ENCODE measurements at places on chromosomes 5 and 9.
A peak's percentile ranks its signal among the peaks of the same experiment; 100 is the strongest.

DNA sequence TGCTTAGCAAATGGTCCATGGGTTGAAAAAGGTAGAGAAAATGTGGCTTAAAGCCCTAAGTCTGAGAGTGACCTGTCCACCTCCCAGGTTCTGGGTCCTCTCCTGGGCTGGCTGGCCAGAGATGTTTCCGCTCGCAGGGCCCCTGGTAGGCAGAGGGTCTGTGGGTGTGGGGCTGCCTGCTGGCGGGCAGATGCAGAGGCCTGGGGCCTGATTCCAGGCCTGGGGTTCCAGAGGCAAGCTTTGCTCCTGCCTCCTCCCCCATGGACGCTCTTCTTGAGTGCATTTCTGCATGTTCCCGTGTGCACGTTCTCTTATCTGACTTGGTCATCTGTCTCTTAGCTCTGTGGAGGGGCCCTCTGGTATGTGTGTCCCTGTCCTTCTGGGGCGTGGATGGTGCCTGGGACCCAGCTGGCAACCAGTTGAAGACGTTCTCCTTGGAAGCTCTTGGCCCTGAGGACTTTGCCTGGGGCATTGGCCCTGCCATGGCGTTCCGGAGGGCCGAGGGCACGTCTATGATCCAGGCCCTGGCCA is 3.8 kb downstream of the MIGA2 start:
- no peak for DNase-seq

- DNase-seq, result no peak
Observed at GRCh38 chr5:9062873-9063272, 483.0 kb downstream of the SEMA5A start.

- DNase-seq, result no peak
Observed at GRCh38 chr9:14279671-14280070, 34.3 kb downstream of the NFIB start.

DNA sequence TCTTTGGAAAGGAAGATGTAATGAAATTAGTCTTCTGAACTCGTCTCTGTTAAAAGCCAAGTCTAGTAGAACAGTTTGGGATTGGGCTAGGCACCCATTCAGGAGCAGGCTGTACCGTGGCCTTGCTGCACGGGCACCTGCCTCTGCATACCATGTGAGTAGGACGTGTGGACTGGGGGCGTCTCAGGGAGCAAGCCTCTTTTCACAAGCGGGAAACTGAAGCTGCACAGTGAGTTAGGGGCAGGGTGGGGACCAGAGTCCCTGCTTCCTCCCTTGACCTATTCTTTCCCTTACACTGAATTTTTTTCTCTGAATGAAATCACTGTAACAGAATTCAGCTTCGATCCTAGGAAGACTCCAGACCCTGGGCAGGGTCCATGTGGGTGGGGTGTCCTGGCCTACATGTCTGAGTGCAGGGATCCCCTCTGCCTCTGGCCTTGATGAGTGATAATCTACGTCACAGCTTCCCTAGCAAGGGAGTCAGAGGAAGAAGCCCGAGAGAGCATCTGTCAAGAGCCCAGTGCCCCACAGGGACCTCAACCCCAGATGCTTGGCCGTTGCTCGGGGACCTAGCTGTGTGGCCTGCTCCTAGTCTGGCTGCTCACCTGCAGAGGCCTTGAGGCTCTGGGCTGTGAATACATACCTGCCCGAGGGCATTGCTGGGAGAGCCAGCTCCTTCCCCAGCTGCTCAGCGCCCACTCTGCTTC is 15.1 kb downstream of the PHF2 start:
- DNase-seq, result no peak

DNA sequence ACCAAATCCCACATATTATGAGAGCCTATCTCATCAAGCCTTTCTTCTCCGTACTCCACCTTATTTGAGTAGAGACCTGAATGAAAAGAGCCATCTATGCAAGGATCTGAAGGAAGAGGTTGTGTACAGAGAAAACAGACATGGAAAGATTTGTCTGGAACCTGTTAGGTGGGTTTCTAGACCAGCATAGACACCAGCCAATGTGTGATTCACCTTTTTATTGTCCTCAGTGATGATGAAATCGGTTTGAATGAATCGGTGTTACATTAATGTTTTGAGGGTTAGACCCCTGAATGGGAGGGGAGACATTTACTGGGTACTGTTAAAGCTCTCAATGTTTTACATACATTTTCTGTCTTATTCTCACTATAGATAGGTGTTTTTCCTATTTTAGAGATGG is 223.6 kb downstream of the NMUR2 start:
- no peak for DNase-seq

DNA sequence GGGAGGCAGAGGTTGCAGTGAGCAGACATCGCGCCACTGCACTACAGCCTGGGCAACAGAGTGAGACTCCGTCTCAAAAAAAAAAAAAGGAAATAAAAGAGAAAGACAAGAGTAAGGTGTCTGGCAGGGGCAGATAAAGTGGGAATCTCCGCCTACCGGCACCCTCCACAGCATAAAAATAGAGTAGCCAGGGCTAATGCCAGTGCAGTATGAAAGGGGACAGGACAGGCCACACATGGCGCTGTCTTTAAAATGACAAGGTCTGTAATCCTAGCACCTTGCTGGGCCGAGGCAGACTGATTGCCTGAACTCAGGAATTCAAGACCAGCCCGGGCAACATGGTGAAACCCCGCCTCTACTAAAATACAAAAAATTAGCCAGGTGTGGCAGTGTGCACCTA is 7.8 kb downstream of the BICD2 start:
- DNase-seq, result no peak

DNA sequence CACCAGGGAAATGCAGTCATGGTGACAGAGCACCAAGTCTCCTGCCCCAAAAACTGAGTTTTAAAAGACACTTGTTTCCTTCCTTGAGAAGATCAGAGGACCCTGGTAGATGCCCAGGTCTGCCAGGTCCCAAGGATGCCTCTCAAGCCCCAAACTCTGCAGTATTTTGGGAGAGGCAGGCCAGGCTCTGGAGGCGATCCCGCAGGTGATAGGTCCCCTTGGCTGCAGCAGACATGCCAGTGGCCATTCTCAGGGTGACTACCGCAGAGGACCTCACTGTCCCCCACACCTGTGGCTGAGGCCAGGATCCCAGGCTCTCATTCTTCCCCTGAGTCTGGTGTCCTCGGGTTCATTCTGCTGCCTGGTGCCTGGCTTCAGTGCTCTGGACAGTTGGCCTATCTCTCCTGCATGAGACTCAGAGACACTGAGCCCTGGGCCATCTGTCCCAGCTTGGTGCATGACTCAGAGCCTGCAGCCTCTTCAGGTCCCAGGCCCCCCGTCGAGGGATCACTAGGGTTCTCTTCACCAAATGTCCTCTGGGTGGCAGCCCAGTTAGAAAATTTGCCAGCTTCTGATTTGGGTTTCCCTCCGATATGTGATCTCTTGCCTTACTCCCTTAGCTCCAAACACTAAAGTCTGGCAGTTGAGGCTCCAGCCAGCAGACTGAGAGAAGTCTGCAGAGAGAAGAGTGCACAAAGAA is 59.7 kb upstream of the GARNL3 start:
- DNase-seq, result no peak

GRCh38 chr9:93324191-93324834 is 127.2 kb upstream of the FAM120A start:
- DNase-seq, result no peak

GRCh38 chr9:105062222-105062855 is 134.4 kb upstream of the ABCA1 start:
- DNase-seq, result peak; percentile 58

DNA sequence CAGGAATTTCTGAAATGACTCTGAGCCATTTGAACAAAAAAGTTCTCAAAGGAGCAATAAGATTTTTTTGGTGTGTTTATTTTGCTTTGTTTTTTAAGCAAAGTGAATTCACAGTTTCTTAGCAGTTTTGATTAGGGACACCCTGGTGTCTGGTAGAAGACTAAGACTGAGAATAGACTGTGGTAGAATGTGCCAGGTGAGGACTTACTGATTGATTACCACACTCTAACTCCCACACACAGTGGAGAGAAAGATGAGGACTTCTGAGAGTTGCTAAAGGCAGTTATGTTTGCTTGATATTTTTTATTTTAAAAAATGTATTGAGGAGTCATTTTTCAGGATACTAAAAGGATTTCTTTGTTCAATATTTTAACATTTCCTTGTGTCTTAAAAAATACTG is 175.1 kb downstream of the CD180 start:
- no peak for DNase-seq

- DNase-seq, result no peak
Observed at GRCh38 chr9:120452631-120453030, 127.3 kb downstream of the CDK5RAP2 start.

DNA sequence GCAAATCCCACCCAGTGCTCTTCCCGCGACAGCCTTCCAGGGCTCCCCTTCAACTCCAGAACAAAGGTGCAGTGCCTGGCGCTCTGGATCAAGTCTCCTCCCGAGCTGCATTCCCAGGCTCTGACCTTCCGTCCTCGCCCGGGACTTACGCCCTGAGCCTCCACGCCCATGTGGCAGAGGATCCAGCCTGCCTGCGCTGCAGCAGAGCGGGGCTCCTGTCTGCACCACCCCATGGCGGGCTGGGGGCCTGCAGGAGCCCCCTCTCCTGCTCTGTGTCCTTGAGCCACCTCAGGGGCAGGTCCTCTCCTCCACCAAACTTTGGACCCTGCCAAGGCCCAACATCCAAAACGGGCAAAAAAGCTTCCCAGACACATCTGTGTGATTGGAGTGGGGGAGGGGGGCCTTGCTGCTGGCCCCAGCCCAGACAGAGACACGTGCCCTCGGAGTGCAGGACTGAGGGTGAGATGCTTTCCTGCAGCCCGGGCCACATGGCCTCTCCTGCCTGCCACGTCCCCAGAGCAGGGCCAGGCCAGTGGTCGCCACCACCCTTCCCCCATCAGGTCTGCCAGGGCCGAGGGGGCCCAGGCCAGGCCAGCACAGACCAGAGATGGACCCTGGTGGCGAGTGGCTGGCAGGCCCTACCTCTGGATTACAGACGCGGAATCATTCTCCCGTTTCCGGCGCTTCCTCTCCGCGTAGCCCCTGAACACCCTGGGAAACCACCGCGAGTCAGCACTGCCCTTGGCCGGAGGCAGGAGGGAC is 4.4 kb downstream of the NSMF start:
- DNase-seq, result no peak

GRCh38 chr5:114362977-114363761 is 1.3 kb downstream of the KCNN2 start:
- DNase-seq, result peak; percentile 24

GRCh38 chr9:94212091-94212490 is 47.0 kb upstream of the ZNF169 start:
- DNase-seq, result no peak

DNA sequence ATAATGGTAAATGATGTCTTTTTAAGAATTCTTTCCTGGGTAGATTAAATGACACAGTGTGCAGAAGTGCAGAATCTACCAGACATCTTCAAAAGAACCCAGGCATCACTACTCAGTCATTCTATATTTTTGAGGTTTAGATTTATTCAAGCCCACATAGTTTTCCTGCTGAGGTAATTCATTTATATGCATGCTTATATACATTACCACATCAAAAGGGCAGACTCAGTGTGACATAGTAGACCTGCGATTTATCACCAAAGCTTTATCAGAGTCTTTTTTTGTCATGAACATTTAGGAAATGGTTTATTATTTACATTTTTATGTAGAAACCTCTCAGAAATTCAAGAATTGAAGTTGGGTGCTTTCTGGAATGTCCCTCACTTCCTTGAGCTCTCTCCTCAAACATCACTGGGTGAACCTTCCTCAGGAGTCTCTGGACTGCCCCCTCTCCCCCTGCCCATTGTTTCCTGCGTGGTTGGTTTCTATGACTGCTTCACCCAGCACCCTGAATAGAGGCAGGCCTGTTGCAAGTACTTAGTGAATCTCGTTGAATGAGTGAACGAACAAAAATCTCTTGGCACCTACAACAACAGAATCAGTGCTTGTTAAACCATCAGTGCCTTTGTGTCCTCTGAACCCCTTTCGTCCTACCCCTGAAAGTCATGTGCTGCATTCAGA is 42.5 kb downstream of the ADAMTS16 start:
- DNase-seq, result no peak

DNA sequence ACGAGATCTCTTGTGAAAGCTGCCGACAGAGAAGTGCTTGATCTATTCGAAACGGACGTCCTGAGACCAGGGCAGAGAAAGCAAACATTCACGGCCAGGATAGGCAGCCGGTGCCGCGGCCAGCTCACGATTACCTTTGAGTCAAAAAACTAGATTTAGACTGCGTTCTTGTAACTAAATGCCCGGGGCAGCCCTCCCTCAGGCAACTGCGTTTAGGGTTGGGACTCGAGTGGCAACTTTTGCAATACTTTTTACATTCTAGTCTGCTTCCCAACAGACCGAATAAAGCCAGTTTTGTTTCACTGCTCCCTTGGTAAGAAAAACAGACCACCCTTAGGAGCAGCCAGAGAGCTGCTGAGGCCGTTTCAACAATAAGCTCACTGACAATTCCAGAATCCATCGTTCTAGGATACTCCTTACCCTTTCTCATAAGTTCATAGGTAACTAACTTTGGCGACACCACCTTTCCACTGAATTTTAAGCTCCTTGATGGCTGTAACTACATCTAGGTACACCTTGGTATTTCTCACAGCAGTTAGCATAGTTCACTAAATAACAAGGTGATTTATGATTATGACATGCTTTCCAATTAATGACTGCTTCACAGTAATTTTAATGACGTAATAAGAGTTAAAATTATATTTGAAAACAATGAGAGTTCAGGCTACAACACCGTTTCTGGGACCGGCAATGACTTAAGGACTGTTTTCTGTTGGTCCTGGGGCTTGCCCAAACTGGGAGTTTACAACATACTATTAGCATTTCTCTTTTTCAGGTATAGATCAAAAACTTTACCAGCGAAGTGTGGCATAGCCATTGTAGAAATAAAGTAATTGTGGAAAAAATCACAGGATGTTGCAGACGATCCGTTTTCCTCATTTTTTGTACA is 899 bp upstream of the RAPGEF6 start:
- DNase-seq, result peak; percentile 33

- no peak for DNase-seq
Observed at GRCh38 chr9:136867480-136867879, 1.4 kb upstream of the EDF1 start.

GRCh38 chr9:128688501-128689292 is at the start of gene SET:
TSS of gene SET (plus strand) at chr9:128689222. CDS start at chr9:128689583, 361 bp downstream.
- DNase-seq, result peak; percentile 90

GRCh38 chr9:99425124-99425523 is 203.0 kb downstream of the SEC61B start:
- no peak for DNase-seq

- peak; percentile 28 for DNase-seq
Observed at GRCh38 chr5:93607367-93608258, 24.6 kb downstream of the NR2F1 start.

GRCh38 chr9:69332067-69332685 is 7.2 kb downstream of the ENTREP1 start:
- no peak for DNase-seq

- peak; percentile 9 for DNase-seq
Observed at GRCh38 chr9:2015581-2016407, 647 bp downstream of the SMARCA2 start.
